ENCODE measurements at places on chromosomes 12 and 14. TPM values are rescaled to one million over a fixed set of nuclear protein-coding genes. Genes with fewer than 3 reads are reported as not detected.
A peak's percentile ranks its signal among the peaks of the same experiment; 100 is the strongest.

- DNase-seq, result no peak
Observed at GRCh38 chr14:89730687-89731086, 223.8 kb downstream of the EFCAB11 start.

DNA sequence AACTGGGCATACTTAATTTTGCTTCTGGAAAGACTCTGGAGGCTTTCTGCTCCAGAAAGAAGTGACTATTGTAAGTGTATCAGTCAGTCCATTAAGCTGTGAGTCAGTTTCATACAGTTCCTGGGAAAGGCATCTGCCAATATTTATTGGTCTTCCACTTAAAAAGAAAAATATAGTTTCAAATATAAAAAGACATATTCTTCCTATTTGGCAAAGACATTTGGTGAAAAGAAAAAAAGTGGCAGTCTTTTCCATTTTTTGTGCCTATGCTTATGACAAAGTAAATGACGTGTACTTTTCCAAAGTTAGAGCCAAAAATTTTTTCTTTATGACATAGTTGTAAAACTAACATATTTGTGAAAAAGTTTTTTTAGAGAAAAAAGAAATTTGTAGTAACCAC is 12.3 kb downstream of the TMEM30B start:
- DNase-seq, result no peak

GRCh38 chr12:95918194-95918993 is 24.0 kb downstream of the CCDC38 start:
- peak; percentile 56 for DNase-seq

DNA sequence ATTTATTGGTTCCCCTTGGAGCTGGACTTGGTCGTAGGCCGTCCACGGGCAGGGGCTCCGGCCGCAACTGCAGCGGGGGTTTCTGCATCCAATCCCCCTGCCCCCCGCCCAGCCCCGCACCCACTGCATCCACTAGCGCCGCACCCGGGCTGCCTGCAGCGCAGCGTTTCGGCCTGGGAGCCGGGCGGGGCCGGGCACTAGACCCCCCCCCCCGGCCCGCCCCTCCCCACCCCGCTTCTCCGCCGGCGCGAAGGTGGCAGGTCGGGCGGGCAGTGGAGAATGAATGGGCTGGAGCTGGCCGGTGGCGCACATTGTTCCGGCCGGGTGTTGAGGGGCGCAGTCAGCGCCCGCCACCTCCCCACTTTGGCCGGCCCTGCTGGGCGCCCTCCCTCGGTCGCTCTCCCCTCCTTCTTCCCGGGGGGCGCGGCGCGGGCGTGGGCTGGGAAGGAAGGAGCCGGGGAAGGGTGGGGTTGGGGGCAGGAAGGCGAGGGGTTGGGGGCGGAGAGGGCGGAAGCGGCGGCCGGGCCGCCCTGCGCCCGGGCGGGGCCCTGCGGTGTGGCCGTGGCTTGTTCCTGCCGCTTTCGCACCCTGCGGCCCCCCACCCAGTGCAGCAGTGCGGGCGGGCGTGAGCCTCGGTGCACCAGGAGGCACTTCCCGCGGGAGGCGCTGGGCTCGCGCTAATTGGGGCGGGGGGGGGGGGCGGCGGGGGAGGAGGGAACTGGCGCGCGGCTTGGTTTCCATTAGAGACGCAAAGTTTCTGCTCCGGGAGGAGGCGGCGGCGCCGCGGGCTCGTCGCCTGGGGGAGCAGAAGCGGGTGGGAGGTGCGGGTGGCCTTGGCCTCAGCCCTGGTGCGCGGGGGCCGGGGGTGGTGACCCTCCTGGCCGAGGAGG is 841 bp downstream of the CALM1 start:
- DNase-seq, result no peak

- DNase-seq, result peak; percentile 30
Observed at GRCh38 chr12:51246254-51246853, 7.7 kb downstream of the DAZAP2 start.

DNA sequence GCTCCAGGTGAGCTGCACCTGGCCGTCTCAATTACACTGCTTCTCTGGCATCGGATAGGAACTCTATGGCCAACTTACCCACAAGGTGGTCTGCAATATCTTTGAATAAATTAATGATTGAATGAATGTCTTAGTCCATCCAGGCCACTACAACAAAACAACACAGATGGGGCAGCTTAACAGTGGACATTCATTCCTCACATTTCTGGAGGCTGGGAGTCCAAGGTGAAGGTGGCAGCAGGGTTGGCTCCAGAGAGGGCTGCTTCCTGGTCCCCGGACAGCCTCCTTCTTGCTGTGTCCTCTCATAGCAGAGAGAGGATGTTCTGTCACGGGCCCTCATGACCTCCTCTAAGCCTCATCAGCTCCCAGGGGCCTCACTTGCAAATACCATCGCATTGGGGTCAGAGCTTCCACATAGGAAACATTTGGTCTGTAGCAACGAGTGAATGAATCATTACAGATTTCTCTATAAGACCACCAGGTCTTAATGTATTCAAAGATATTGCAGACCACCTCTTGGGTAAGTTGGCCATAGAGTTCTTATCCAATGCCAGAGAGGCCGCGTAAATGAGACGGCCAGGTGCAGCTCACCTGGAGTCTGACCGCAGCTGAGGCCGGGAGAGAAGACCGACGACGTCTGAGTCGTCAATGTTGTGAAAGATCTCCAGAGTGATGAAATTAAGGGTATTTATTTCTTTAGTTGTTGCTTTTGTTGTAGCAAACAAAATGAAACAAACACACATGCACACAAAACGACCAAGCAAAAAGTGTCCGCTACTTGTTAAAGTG is 182.7 kb upstream of the C14orf180 start:
- DNase-seq, result no peak

- DNase-seq, result no peak
Observed at GRCh38 chr14:105146976-105147635, 21.5 kb downstream of the JAG2 start.

DNA sequence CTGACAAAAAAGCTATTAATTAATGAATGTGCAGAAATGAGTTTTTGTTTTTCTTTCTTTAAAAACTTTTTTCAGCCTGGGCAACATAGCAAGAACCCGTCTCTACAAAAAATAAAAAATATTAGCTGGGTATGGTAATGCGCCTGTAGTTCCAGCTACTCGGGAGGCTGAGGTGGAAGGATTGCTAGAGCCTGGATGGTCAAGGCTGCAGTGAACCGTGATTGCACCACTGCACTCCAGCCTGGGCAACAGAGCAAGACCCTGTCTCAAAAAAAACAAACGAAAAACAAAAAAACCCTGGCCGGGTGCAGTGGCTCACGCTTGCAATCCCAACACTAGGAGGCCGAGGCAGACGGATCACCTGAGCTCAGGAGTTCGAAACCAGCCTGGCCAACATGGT is 7.9 kb downstream of the GIT2 start:
- DNase-seq, result no peak

Gene RNF212B
- total RNA-seq, result not detected

Gene PGF
- 56.6 TPM for total RNA-seq
